ENCODE measurements at places on chromosomes 7 and 10. TPM values are rescaled to one million over a fixed set of nuclear protein-coding genes. Genes with fewer than 3 reads are reported as not detected.

Gene CTAGE8
- not detected for total RNA-seq

DNA sequence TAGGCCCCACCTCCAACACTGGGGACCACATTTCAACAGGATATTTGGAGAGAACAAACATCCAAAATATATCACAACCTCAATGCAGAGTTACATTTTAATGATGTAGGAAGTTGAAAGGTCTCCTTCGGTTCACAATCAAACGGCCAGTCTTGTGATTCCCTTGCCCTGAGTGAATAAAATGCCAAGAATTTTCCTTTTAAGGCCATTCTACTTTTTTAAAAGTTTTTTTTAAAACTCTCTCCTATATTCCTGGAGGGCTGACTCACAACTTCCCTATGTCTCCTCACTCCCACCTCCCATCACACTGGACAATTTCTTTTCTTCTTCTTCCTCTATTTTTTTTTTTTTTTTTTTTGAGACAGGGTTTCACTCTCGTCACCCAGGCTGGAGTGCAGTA lies 693.6 kb upstream of the AUTS2 start:
- DNase-seq = no peak

DNA sequence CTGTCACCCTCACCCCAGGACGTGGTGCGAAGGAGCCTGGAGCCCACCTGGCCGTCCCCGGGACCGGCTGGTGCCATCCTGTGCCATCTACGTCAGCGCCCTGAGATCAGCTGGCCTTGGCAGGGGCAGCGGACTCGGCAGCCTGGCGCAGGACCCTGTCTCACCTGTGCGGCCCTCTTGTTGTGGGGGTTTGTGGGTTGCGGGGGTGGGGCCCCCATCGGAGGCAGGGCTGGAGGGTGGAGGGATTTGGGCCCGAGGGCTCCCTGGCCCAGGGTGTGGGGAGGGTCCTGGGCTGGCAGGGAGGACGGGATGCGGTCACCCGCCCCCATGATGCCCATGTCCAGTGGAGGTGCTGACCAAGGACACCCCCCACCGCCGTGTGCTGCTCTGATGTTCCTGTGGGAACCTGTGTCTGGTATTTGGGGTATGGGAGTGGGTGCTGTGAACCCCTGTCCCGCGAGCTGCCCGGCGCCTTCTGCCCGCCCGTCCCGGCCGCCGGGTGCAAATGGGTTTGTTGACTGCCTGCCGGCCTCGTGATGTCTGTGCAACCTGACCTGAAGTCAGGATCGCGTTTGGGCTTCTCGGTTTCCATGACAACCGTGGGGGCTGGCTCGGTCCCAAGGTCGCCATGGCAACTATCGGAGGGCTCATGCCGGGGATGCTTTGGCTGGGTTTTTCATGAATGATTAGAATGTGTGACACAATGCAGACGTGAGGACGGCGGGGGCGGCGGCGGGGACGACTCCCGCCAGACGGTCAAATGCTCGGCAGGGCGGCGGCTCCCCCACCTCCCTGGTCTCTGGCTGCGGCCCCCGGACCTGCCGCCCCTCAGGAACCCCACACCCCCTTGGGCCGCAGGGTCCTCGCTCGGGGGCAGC lies 7.3 kb downstream of the MAFK start:
- peak; percentile 99 for DNase-seq

DNA sequence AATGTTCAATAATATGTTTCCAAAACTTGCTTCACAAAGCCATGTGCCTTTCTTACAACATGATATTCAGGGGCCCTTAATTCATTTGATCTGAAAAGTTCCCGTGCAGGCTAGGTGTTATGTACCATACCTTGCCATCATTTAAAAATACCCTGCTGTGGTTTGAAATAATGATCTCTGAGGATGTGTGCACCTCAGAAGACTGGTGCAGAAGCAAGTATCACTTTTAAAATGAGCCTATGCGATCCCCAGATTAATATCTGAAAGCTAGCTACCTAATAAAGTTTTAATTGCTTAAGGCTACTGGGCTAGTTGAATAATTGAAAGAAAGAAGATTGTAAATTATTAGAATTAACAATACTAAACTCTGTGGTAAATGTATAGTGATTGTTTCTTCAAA lies 262.4 kb downstream of the CDK14 start:
- no peak for DNase-seq

DNA sequence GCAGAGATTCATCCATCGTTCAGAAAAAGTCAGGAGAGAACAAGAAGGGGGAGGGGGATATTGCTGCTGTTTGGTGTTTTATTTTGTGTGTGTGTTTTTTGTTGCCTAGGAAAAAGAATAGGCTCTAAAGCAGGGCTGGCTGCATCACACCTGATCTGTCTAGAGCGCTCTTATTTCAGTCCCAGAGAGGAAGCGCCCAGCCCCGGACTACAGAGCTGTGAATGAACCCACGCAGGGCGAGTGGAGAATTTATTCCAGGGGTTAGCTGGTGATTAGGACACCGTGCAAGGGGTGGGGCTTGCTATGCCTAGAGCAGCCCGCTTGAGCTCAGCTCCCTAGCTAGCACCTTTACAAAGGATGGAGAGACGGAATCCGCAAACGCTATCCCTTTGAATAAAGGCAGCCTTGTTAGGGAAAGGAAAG lies 621 bp upstream of the FAM13C start:
- peak; percentile 68 for DNase-seq

- DNase-seq = no peak
These were observed 16.4 kb downstream of the ITPRIP start for GRCh38 chr10:104321725-104322415.
